ENCODE measurements at places on chromosomes 12 and 14. TPM values are rescaled to one million over a fixed set of nuclear protein-coding genes. Genes with fewer than 3 reads are reported as not detected.

Gene KRT74
- not detected for total RNA-seq

Gene MORN3
- total RNA-seq: 0.70 TPM

Gene ACSS3
- 13.9 TPM for total RNA-seq

Gene RAD9B
- 0.53 TPM for total RNA-seq

Gene CCDC197
- not detected for total RNA-seq

Gene TTC9
- total RNA-seq: 8.4 TPM

Gene EFCAB11
- 7.5 TPM for total RNA-seq

Gene NEUROD4
- not detected for total RNA-seq

Gene PELI2
- 5.3 TPM for total RNA-seq

Gene ASCL4
- not detected for total RNA-seq

Gene HOXC13
- not detected for total RNA-seq

Gene OVCH1
- total RNA-seq: not detected

Gene AHNAK2
- 34.3 TPM for total RNA-seq

Gene ANO4
- 41.3 TPM for total RNA-seq

Gene OTOGL
- 0.53 TPM for total RNA-seq

Gene CAPZA3
- total RNA-seq: not detected

Gene HVCN1
- 1.0 TPM for total RNA-seq

Gene TMCC3
- total RNA-seq: 3.5 TPM

Gene ACOT4
- 0.14 TPM for total RNA-seq

Gene KIF5A
- total RNA-seq: 7.2 TPM

Gene GPR132
- total RNA-seq: 2.2 TPM

Gene PSME2
- 173 TPM for total RNA-seq

Gene GARIN6
- total RNA-seq: not detected

Gene OASL
- total RNA-seq: 1.3 TPM

Gene KRT78
- not detected for total RNA-seq

Gene RNASE7
- not detected for total RNA-seq

Gene LRP10
- total RNA-seq: 157 TPM

Gene IFI27
- 1,022 TPM for total RNA-seq

Gene MIP
- not detected for total RNA-seq

Gene TNS2
- total RNA-seq: 21.1 TPM

Gene CIROP
- total RNA-seq: not detected

Gene SLC11A2
- total RNA-seq: 35.5 TPM

Gene DDN
- 0.55 TPM for total RNA-seq

Gene INHBE
- total RNA-seq: 24.6 TPM

Gene PLA2G1B
- not detected for total RNA-seq

Gene EID3
- total RNA-seq: 1.9 TPM

Gene RAB15
- 32.1 TPM for total RNA-seq

Gene DEGS2
- 0.07 TPM for total RNA-seq

Gene PIANP
- total RNA-seq: 3.6 TPM

Gene ACVRL1
- 1.3 TPM for total RNA-seq

Gene GRIP1
- 12.6 TPM for total RNA-seq

Gene HOXC5
- not detected for total RNA-seq

Gene KLRC1
- not detected for total RNA-seq

Gene SYNE3
- total RNA-seq: 2.5 TPM

Gene PAPLN
- total RNA-seq: 9.1 TPM

Gene DNAI7
- 0.23 TPM for total RNA-seq

Gene POLE
- total RNA-seq: 15.4 TPM

Gene TXNDC16
- 1.7 TPM for total RNA-seq

Gene ADAMTS20
- total RNA-seq: 0.66 TPM

Gene ISCU
- 121 TPM for total RNA-seq

Data from astrocyte (in vitro differentiated cells and primary cell).